ENCODE measurements at places on chromosomes 5 and 9. TPM values are rescaled to one million over a fixed set of nuclear protein-coding genes. Genes with fewer than 3 reads are reported as not detected.

Gene MZB1
- 0.81 TPM for total RNA-seq

GRCh38 chr9:133048595-133048994, 13.2 kb upstream of the CEL start:
- peaks cover 28% of the 10 kb centered on the region for H3K36me3 ChIP-seq
- peak; percentile 3 for DNase-seq
- H3K4me1 ChIP-seq, result no peaks in the 10 kb centered on the region
- no peaks in the 10 kb centered on the region for H3K27me3 ChIP-seq
- no peak overlapping the region for H3K4me3 ChIP-seq

DNA sequence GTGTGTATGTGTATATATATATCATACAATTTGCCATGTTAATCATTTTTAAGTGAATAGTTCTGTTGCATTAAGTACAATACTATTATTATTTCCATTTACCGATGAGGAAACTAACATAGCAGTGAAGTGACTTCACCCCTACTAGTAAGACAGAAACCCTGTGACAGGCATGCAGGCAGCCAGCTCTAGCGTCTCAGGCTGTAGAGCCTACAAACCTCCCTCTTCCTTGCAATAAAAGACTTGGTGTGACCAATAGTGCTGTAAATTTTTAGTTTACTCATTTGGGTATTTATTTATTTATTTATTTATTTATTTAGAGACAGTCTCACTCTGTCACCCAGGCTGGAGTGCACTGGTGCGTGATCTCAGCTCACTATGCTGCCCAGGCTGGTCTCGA, 24.7 kb downstream of the FNBP1 start:
- DNase-seq, result no peak
- H3K4me1 ChIP-seq, result no peaks in the 10 kb centered on the region
- H3K27me3 ChIP-seq, result no peaks in the 10 kb centered on the region
- no peaks in the 10 kb centered on the region for H3K36me3 ChIP-seq

GRCh38 chr5:60177596-60177995, 284.1 kb upstream of the PDE4D start:
- no peak for DNase-seq
- H3K36me3 ChIP-seq, result no peaks in the 10 kb centered on the region
- no peaks in the 10 kb centered on the region for H3K4me1 ChIP-seq

Data from HCT116 (cell line).